Astrocyte (in vitro differentiated cells and primary cell): ENCODE measurements at places on chromosomes 16 and 17. TPM values are rescaled to one million over a fixed set of nuclear protein-coding genes. Genes with fewer than 3 reads are reported as not detected.

Gene C1QTNF8
- total RNA-seq: not detected in 2 replicates

Gene HS3ST4
- total RNA-seq: 0.55 and 1.2 TPM in 2 replicates

DNA sequence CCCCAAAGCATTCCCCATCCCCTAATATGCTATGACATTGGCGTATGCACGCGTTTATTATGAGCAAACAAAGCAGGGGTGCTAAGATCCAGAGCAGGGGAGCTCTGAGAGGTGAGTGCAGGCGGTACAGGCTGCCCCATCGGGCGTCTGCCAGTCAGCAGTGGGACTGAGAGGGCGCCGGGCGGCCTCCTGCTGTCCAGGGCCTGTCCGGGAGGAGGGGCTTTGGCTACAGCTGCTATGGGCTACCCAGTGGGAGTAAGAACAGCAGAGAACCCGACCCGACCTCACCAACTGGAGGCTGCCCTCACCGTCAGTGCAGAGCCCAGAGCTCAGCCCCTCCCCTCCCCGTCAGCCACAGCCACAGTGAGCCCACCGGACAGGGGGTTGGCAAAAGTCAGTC is 18.5 kb upstream of the AATK start:
- DNase-seq: no peak
- peaks cover 3% of the 10 kb centered on the region for H3K27me3 ChIP-seq
- H3K4me3 ChIP-seq: no peak overlapping the region
- H3K4me1 ChIP-seq: no peaks in the 10 kb centered on the region
- H3K27ac ChIP-seq: no peak overlapping the region

DNA sequence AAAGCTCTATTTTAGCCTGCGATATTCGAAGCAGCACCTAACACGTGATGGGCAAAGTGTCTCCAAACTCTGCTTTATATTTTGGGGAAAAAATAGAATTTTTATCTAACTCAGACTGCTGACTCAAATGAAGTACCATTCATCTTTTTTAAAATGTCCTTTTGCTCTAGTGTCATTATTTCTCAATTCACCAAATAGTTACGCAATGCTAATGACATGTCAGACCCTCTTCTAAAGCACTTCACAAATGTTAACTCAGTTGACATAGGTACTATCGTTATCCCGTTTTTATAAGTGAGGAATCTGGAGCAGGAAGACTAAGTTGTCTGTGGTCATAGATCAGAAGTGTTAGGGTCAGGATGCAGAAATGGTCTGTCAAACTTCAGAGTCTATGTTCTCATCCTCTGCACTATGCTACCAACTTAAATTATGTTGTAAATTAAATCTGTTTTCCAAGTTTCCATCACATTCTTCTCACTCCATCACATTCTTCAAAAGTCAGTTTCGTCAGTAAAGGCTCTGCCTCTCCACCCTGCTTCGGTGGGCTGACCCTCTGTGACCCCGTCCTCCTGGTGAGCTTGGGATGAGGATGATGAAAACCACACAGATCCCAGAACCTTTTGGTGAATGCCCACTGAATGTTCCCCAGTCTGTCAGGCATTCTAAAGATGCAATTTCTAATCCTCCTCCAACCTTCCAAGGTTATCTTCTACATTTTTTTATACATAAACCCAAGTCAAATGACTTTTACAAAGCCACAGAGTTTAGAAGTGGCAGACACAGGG is 102.8 kb downstream of the ADAMTS18 start:
- H3K36me3 ChIP-seq: no peaks in the 10 kb centered on the region
- H3K4me3 ChIP-seq: no peak overlapping the region
- H3K27ac ChIP-seq: no peak overlapping the region
- no peaks in the 10 kb centered on the region for H3K4me1 ChIP-seq
- no peaks in the 10 kb centered on the region for H3K27me3 ChIP-seq

Gene TMC6
- 54.8 and 61.7 TPM in 2 replicates for total RNA-seq

- no peaks in the 10 kb centered on the region for H3K27me3 ChIP-seq
- H3K36me3 ChIP-seq: no peaks in the 10 kb centered on the region
- H3K4me1 ChIP-seq: peaks cover 13% of the 10 kb centered on the region
- H3K4me3 ChIP-seq: no peak overlapping the region
- DNase-seq: no peak
Measured at GRCh38 chr17:17774009-17774881, 62.5 kb downstream of the SREBF1 start.
